ENCODE measurements at places on chromosomes 2 and 18.

DNA sequence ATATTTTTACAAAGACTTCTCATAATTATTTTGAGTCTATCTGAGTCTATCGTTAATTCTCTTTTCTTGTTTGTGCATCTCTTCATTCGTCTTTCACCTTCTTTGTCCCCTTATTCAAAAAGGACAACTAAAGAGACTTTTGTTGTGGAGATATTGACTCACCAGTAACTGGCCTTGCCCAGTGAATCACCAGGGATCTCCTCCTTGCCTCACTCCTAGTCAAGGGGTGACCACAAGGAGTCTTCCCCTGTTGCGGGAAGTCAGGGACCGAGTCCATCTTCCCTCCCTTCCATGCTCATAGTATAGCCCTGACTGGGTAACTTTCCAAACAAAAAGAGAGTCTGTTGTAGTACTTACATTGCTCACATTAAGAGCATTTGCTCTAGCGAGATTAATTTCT, 158.9 kb downstream of the NEB start:
- DNase-seq, result no peak

GRCh38 chr2:99072551-99072950, 69.0 kb upstream of the C2orf15 start:
- DNase-seq, result no peak

DNA sequence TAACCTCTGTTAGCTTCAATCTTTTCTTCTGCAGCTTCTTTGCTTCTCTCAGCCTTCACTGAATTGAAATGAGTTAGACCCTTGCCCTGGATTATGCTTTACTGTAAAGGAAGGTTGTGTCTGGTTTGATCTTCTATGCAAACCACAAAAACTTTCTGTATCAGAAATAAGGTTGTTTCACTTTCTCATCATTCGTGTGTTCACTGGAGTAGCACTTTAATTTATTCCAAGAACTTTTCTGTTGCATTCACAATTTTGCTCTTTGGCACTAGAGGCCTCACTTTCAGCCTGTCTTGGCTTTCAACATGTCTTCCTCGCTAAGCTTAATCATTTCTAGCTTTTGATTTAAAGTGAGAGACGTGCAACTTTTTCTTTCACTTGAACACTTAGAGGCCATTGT, 365.3 kb downstream of the TDRD15 start:
- no peak for DNase-seq

DNA sequence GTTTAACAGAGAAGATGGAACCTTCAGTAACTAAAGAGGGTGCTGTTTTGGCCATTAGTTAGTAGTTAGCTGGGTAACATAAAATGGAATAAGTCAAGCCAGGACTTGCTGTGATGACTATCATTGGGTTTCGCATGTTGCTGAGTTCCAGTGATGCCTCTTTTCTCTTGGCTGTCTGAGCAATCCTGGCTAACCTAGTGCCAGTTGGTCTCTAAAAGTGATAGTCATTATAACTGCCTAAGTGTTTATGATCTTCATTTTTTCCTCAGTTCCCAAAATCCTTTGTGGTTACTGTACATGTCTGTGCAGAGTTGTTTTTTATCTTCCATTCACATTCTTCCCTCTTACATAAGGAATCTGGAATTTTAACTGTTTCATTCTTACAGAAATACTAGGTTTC, 33.4 kb downstream of the WDR43 start:
- no peak for DNase-seq

DNA sequence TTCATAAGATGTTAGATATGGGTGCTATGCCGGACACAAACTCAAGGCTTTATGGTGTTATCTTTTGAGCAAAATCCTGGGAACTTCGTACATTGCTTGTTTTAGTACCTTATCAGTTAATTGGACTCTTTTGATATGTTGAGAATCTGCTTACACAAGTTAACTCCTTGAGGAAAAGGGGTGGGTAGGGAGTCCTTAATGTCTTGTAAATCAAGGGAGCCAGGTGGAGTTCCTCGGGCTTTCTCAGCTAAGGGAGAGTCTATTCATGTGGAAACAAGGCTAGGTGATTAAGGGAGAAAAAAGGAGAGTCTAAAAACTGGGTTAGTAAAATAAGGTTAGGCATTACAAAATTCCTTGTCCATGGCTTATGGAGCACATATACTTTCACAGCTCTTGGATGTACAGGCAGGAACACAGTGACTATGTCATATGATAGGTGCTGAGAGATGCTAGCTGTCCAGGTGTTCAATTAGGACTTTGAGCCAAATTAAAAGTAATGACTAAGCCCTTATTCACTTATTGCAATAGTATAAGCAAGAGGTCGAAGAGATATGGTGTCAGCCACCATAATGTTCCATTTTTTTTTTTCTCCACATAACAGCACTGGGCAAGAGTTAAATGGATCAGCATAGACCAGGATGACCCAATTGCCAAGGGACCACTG, 59.5 kb upstream of the DYNAP start:
- no peak for DNase-seq

DNA sequence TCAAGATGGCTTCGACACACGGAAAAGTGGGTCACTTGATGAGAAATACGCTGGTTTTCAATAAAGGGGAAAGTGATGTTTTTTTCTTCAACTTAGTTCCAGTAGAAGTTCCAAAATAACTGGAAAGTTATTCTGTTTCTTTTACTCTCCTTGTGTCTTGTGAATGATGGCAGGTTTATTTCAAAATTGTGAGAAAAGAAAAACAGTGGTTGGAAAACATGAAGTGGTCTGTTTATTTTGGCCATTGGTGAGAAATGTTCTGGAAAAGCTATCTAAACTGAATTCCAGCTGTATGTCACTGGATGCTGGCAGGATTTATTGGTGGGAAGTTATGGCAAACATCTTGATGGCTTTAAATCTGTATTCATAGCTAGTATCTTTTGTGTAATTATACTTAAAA, 484.1 kb downstream of the DCC start:
- DNase-seq, result no peak

- no peak for DNase-seq
Measured at GRCh38 chr2:238703436-238703835, 144.4 kb upstream of the TWIST2 start.

DNA sequence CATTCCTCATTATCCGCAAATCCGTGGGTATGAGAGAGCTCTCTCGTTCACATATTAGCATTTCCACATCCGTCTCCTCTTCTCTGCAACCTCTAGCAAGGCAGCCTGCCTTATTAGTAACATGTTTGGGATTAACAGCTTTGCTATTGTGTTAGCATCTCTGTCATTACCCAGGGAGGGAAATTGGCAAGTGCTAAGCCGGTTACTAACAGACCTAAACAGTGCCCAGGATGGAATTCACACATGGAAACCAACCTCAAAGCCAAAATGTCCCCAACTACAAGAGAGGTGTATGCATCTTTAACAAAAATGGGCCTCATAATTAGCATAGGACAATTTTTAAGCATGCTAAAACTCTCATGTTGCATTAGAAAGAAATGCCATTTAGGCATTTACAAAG, 309.0 kb upstream of the MEIS1 start:
- DNase-seq, result no peak

- no peak for DNase-seq
Measured at GRCh38 chr2:23545811-23546210, 160.8 kb downstream of the KLHL29 start.

GRCh38 chr18:59980188-59980637, 80.4 kb downstream of the PMAIP1 start:
- no peak for DNase-seq

DNA sequence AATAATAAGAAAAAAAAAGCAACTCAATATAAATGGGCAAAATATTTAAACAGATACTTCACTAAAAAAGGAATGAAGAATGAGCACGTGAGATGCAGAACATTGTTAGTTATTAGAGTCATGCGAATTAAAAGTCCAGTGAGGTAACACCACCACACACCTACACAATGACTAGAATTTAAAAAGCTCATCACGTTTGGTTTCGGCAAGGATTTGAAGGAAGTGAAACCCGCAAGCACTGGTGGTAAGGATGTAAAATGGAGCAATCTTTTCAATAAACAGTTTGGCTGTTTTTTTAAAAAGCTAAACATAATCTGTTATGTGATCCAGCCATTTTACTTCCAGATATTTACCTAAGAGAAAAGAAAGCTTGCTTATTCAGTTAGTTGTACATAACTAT, 1181.6 kb upstream of the CELF4 start:
- no peak for DNase-seq

GRCh38 chr18:10329101-10329500, 125.3 kb upstream of the APCDD1 start:
- DNase-seq, result no peak

DNA sequence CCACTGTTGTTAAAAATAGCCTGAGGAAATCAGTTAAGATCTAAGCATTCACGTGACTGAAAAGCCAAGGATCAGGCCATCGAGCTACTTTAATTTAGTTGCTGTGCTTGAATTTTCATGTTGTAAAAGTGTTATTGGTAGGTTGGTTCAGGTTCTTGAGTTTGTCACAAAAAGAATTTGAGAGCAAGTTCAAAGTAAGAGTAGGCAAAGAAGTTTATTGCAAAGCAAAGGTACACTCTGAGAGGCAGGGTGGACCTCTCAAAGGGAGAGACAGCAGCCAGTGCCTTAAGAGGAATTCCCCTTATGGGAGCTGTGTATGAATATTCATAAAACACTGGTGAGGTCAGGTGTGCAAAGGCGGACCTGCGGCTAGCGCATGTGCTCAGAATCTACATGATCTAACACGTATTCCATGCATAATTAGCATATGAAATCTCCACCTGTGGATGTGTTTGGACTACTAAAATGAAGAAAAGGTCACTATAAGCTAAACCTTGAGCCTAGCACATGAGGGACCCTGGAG, 236.5 kb downstream of the NDUFA10 start:
- no peak for DNase-seq

DNA sequence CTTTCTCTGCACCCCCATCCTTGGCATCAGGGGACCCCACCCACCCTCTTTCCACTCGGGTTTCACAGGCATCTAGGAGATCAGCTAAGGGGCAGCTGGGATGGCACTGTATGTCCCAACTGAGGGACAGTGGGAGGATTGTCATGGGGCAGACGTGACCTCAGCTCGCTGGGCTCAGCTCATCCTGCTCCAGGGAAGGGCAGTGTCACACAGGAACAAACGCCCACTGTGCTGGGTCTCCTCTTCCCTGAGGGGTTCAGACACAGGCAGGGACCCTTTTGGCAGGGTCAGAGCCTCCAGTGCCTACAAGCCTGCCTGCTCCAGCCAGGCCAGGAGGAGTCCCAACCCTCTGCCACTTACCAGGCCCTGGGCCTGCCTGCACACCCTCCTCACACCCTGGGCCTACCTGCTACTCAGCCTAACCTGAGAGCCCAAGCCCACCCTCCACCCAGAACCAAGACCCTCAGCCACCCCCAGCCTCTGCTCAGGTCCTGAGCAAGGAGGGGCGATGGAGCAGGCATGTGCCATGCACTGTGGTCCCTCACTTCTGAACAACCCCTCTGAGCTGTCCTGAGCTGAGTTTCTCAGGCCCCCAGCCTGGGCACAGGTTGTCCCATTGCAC, 68.2 kb downstream of the HS1BP3 start:
- DNase-seq, result no peak

DNA sequence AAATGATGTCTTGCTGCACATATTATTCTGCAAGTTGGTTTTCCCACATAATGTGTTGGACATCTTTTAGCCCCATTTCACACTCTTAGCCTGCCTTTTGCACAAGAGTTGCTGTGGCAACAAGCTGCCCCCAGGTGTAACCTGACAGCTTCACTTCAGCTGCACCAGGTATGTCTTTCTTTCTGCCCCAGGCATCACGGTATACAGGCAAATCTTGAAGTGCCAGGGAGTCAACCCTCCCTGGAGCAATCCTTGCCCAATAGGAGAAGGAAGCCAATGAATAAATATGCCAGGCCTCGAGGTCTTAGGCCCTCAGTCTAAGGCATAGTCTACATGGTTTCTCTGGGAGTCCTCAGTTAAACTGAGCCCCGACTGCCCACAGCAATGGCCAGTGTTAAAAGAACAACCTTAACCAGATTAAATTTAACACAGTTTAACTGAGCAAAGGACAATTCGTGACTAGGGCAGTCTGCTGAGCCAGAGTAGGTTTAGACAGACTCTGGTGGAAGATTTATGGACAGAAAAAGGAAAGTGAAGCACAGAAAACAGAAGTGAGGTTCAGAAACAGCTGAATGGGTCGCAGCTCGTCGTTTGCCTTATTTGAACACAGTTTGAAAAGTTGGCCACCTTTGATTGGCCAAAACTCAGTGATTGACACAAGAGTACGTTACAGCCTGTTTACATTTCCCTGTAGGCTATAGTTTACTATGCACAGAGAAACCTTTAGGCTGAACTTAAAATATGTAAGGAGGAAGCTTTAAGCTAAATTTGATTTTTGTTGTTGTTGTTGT, 32.0 kb upstream of the C1QL2 start:
- DNase-seq, result no peak

DNA sequence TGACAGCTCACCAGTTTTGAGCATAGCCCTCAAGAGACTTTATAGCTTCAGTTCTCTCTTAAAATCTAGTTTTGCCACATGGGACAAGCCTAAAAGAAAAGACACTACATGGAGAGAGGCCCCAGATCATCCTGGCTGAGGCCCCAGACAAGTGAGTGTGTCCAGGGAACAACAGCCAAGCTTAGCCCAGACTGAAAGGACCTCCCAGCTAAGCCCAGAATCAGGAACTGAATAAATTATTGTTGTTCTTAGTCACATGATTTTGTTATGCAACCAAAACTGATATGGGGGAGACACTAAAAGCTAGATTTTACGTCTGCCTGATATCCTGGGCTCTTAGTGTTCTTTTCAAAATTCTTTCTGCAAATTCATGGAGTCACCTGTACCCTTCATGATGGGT, 29.3 kb upstream of the LBH start:
- no peak for DNase-seq

GRCh38 chr2:72081451-72081850, 66.2 kb downstream of the CYP26B1 start:
- no peak for DNase-seq

- DNase-seq, result no peak
Measured at GRCh38 chr2:44441200-44441599, 79.5 kb downstream of the CAMKMT start.

GRCh38 chr2:161163440-161163839, 3.2 kb downstream of the TANK start:
- DNase-seq, result no peak

GRCh38 chr2:11257078-11257477, 87.4 kb downstream of the ROCK2 start:
- DNase-seq, result no peak

- no peak for DNase-seq
Measured at GRCh38 chr18:49892148-49892924, 79.0 kb upstream of the ACAA2 start.

GRCh38 chr2:226655871-226656270, 143.7 kb downstream of the IRS1 start:
- no peak for DNase-seq

DNA sequence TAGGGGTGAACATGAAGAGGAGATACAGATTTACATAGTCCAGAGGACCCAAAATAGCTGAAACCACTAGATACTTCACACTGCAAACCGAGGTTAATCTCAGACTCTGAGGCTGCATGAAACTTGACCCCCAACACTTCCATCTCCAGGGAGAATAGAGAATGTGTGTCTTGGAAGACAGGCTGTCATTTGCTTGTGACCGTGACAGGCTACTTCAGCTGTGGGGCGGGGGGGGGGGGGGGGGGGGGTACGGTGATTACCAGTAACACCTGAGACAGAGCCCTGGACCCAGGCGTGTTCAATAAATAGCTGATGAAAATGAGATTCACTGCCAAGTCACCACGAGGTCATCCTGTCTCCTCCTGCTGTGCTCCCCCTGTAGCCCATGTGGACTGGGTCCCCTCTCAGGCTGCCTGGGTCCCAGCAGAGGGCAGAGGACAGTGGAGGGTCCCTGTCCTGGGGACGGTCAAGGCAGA, 5.7 kb upstream of the KLHL29 start:
- no peak for DNase-seq

Data from stimulated activated CD8-positive, alpha-beta memory T cell treated with anti-CD3 and anti-CD28 coated beads, Interleukin-15, amount 100 ng/mL, for 1 hour (primary cell).